ENCODE measurements at places on chromosomes 12 and 14.

DNA sequence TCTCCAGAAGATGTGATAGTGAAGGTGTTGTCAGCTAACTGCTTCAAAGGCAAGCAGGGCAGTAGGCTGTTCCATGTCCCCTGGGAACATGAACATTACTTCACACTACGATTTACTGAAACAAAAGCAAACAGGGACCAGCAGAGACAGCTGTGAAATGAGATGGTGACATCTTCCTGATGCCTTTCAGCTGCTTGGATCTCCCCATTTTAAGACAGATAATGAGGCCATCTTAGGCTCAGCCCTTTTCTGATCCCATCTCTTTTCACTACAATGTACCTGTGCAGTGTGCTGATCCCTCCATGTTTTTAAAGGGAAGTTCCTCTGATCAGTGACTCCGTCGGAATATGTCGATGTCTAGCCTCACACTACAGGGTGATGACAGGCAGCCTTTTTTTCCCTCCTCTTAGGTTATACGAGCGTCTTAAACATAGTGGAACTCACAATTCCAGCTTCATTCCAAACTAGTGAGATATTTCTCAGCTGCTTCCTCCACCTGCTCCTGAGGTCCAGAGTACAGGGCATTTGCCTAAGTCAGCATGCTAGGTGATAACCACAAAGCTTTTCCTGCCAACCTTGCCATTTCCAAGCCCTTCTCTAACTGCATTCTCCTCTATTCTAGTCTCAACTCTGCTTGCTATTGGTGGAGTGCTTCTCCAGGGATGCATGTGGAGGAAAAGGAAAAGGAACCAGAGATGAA lies 87.6 kb upstream of the EGLN3 start:
- no peak for DNase-seq

DNA sequence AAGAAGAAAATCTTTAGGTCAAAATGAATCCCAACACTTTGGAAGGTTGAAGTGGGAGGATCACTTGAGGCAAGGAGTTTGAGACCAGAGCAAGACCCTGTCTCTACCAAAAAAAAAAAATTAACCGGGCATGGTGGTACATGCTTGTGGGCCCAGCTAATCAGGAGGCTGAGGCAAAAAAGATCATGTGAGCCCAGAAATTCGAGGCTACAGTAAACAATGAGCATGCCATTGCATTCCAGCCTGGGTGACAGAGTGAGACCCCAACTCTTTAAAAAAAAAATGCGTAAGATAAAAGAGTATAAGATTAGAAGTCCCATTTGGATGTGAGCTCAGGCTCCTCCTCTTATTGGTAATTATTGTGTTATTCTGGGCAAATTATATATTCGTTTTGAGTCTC lies 30.8 kb upstream of the EVL start:
- no peak for DNase-seq

DNA sequence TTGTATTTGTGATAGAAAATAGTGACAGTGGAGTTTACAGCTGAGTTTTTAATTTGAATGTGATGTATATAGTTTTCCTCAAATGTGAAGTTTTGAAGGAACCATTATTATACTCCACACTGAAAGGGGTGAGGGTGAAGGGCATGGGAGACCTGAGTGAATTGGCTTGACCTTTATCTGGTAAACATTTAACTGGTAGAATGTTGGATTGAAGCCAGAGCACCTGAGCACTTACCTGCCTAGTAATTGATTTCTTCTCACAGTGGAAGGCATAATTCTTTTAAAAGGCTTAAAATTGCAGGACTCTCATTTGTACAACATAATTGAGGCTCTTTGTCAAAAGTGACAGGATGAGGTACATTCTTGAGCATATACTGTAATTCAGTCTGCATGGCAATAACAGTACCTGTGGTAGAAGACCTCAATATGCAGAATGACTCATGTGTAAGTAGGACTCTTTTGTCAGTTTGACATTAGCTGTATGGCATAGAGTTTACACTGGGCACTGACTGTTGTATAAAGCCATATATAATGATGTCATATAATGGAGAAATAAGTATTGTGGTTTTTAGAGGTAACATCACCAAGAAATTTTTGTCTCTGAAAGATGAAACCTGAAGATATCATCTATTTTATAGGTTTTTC lies 309.6 kb downstream of the TMTC2 start:
- DNase-seq: peak; percentile 72

- no peak for DNase-seq
Observed at GRCh38 chr12:18153826-18154225, 63.8 kb upstream of the RERGL start.

GRCh38 chr12:120242971-120243699 lies 22.4 kb downstream of the PXN start:
- DNase-seq: no peak

DNA sequence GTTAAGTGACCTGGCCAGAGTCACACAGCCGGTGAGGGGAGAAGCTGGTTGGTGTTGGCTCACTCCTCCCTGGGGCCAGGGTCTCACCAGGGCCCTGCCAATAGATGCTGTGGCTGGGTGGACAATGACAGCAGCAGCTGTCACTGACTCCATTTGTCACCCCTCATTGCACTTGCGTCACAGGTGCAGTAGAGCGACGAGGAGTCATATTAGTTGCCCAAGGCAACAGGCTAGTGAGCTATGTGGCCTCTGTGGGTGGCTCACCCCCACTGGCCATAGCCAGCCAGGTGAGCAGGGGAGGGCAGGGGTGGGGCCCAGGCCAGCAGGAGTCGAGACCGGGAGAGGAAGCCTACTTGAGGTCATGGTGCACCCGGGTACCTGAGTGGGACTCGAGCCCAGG lies 9.7 kb downstream of the SLC25A47 start:
- no peak for DNase-seq

GRCh38 chr12:100290016-100290415 lies 23.0 kb downstream of the SCYL2 start:
- DNase-seq: no peak

- peak; percentile 84 for DNase-seq
Observed at GRCh38 chr14:104932676-104933631, 8.3 kb downstream of the PLD4 start.

DNA sequence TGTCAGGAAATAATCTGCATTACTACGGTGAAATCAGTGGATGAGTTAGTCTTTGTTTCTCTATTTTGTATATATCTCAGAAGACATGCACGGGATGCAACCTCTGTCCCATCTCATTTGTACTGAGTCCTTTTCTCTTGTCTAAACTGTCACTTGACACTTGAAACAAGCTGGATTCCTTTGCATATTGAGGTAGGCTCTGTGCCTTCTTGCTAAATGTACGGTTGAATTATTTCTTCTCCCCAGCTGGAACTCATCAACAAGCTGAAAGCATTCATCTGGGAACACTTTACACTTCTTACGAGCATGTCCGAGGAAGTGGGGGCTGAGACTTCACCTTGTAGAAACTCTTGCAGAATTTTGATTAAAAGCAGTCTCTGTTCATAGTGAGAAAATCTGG lies 119.5 kb downstream of the VEZT start:
- no peak for DNase-seq

- no peak for DNase-seq
Observed at GRCh38 chr14:57287745-57288144, 19.0 kb downstream of the AP5M1 start.

DNA sequence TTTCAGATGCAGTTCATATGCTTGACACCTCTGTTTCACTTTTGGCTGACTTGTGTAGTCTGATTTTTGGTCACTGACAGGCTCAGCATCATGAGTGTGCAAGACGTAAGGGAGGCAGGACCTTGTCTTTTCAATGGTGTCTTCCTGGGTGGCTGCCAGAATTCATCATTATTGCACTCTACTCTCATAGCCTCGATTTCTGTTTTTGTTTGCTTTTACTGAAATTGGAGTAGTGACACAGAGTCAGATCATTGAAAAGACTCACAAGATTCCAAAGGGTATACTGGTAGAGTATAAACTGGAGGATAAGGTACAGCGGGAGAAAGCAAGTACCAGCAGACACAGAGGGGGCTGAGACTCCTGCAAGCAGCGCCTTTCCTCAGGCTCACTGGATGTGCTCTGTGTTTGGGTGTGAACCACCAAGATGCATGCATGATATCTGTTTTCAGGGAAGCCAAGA lies 126.3 kb upstream of the FGD4 start:
- DNase-seq: peak; percentile 6

DNA sequence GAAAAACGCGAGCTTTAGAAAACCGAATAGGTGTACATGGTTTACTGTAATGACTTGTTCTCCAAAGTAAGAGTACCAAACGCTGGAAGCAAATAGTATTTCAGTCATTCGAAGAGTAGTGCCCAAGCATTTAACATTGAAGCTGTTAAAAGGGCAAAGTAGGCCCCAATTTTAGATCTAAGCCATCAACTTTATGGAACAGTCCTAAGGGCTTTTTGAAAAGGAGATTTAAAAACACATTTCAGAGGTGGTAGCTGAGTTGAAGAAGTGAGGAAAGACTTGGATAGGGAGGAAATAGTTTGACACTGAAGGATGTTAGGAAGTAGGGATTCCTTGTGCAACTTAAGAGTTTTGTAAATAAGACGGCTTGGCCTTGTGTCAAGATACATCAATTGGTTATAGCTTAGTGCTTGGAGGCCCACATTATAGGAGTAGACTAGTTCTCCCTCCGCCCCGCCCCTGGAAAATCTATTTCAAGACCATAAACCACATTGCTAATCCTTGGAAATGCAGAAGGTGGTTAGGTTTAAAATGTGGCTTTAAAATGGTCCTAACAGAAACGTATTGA lies 783 bp upstream of the TUBA1B start:
- DNase-seq: no peak

DNA sequence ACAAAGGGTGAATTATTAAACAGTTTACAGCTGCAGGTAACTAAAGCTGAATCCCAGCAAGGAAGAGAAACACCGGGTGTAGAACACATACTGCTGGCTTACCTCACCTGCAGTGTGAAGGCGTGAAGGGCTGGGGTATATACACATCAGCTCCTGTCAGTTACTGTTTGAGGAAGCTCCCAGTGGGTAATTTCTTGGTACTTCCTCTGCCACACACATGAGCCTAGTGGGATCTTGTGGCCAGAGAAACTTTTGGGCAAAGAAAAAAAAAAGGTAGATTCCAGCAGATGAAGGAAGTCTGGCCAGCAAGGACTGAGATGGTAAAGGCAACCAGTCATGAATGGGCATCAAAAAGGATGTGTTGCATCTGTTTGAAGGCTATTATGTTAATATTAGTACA lies 14.0 kb upstream of the GPR33 start:
- DNase-seq: no peak

GRCh38 chr12:60174941-60175340 lies 579.1 kb downstream of the SLC16A7 start:
- no peak for DNase-seq

GRCh38 chr12:112947314-112947713 lies 9.0 kb downstream of the OAS3 start:
- no peak for DNase-seq

DNA sequence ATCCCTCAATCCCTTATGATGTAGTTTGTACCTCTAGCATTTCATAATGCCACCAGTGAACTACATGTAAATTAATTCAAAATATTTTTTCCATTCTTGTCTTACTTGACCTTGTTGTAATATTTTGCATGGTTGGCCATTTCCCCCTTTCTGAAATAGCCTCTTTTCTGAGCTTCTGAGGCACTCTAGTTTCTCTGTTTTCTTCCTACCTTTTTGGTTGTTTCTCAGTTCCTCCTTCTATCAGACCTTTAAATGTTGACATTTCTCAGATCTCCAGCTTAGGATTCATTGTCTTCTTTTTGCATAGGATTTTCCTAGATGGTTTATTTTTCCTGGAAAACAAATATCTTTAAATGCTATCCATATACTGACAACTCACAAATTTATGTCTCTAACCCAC lies 9.8 kb upstream of the RMST start:
- DNase-seq: no peak

- DNase-seq: peak; percentile 3
Observed at GRCh38 chr12:92717202-92717601, 14.4 kb downstream of the PLEKHG7 start.

GRCh38 chr12:71472441-71472911 lies 32.9 kb downstream of the LGR5 start:
- DNase-seq: no peak

DNA sequence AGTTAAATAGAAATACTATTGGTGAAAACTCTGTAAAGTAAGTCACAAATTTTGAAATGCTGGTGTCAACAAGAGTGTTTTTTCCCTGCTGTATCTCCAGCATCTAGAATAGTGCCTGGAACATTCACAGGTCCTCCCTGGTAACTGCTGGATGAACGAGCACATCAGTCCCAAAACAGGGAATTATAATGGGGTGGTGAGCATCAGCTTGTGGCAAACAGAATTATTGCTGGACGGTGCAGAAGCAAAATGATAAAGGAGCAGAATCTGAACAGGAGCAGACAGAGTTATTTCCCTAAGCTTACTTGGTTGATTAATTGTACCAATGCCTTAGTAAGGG lies 129.9 kb downstream of the GRIP1 start:
- no peak for DNase-seq

DNA sequence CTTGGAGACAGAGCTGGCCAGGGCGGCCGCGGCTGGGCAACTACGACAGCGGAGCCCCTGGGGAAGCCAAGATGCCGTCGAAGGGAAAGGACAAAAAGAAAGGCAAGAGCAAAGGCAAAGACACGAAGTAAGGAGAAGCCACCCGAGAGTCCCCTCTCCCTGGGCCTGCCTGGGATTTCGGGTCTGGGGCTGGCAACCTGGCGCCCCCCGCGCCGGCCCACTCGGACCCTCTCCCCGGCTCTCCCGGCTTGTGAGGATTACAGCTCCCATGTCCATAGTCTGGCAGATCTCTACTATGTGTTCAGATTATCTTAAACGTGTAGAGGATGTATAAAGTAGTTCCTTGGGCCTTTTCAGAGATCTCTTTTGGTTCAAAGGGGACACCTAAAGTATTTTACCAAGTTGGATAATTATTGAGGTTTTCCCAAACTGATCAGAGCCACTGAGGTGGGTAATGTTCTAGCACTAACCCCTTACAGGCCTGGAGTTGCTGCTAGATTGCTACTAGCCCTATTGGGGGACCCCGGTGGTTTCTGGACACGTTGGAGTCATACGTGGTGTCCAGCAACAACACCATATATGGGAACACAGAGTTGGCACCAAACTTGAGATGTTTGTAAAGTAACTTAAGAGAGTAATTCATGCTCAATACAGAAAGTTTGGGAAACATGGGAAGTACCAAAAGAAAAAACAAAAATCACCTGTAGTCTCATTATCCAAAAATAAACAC lies 424 bp downstream of the BBOF1 start:
- DNase-seq: no peak

DNA sequence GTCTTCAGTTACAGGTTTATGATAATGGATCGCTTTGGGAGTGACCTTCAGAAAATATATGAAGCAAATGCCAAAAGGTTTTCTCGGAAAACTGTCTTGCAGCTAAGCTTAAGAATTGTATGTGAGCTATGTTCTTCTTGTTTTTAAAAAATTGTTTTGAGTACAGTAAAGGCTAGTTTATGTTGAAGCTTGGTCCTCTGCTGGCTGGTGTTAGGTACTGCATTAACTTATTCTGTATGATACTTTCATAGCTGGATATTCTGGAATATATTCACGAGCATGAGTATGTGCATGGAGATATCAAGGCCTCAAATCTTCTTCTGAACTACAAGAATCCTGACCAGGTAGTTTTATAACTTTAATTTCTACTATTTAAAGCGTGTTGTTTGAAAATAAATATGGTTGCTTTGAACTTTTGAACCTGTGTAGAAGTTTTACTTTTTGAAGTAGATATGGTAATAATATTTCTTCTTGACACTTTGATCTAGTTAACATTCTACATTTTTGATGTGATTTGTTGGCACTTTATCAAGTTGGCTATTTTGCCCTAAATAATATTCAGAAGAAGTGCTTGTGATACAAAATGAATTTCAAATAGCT lies 55.7 kb downstream of the VRK1 start:
- DNase-seq: peak; percentile 8

- DNase-seq: no peak
Observed at GRCh38 chr14:36856095-36856878, 194.6 kb downstream of the PAX9 start.

- no peak for DNase-seq
Observed at GRCh38 chr12:54975875-54976274, 8.7 kb downstream of the TESPA1 start.

Data from activated CD4-positive, alpha-beta T cell treated with anti-CD3 and anti-CD28 coated beads, Interleukin-2, amount 50 U/mL, for 16 hours (primary cell).